ENCODE measurements at places on chromosomes 3 and 15.

DNA sequence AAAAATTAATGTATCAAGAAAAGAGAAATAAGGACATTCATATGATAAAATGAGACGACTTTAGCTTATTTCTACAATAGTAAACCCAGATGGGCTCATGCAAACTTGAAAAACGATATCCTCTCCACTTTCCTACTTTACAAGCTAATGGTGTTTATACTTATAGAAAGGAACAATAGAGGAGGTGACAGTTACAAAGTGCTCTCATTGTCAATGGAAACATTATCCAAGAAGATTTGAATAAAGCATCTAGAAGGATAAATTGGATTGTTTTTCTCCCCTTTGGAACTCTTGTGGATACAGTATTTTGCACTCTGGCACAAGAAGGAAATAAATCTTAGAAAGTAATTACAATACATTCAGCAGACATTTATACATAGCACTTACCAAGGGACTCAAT, 20.2 kb upstream of the CCDC66 start:
- DNase-seq, result no peak

- no peak for DNase-seq
These were observed 41.2 kb downstream of the RGMA start for GRCh38 chr15:93047621-93048425.

- DNase-seq, result no peak
These were observed 110.5 kb upstream of the CCDC39 start for GRCh38 chr3:180789774-180790173.

DNA sequence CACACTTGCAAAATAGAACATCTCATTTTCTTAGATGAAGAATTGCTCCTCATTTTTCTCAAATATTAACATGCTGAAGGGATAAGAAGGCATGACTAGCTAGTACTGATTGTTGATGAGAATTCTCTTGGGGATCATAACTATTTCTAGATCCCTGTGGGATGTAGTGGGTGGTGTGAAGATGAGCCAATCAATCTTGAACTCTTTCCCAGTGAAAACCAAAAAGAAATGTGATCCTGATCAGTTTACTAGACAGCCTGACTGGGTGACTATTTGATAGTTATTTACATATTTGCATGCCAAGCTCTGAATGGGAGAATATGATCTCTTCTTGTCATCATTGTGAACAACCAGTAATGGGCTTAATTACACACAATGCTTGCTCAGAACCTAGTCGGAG, 63.7 kb downstream of the ZIC1 start:
- DNase-seq, result no peak

GRCh38 chr15:66603301-66604179, 37.7 kb upstream of the LCTL start:
- peak; percentile 67 for DNase-seq
